ENCODE measurements at places on chromosomes 11 and 22.

DNA sequence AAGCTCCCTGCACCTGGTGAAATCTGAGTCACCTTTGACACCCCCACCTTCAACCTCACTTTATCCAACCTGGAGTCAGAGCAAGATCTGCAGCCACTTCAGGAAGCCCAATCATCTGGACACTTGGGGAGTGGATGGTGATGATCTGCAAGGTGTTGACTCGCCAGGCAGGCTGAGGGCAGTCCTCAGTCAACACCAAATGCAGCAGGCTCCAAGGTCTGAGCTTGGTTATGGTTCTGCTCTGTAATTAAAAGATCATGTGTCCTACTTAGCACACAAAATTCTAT, 446.9 kb downstream of the BRD1 start:
- DNase-seq: no peak

- no peak for DNase-seq
Measured at GRCh38 chr11:44817207-44817949, 90.6 kb downstream of the TSPAN18 start.

- no peak for DNase-seq
Measured at GRCh38 chr11:110366291-110366690, 63.5 kb upstream of the FDX1 start.

- DNase-seq: no peak
Measured at GRCh38 chr11:474914-475506, 24.9 kb downstream of the PTDSS2 start.

DNA sequence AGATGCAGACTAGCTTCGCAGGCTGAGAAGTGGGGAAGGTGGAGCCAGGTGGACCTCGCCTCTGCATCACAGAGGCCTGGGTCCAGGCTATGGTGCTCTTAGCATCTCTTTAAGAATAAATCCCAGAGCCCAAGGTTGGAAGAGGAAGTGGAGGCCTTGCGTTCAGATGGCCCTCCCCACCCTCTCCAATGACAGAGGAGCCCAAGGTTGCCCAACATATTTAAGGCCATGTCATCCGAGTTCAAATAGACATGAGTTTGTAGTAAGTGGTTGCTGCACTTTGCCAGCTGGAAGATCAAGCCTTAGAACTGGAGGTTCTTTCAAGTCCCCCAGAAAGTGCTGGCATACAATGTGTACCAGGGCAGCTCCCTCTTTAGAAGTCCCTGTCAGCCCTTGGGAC, 47.1 kb upstream of the HORMAD2 start:
- DNase-seq: no peak

DNA sequence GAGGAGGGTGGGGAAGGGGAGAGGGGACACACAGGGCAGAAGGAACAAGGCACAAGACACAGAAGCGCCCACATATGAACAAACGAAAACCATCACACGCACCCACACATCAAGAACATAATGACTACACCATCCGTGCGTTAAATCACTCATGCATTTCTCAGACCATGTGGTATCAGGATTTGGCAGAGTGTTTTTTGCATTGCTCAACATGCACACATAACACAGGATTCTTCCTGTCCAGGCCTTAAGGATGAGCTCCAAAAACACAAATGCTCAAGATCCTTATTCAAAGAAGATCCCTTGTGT, 309.5 kb downstream of the CADM1 start:
- no peak for DNase-seq

DNA sequence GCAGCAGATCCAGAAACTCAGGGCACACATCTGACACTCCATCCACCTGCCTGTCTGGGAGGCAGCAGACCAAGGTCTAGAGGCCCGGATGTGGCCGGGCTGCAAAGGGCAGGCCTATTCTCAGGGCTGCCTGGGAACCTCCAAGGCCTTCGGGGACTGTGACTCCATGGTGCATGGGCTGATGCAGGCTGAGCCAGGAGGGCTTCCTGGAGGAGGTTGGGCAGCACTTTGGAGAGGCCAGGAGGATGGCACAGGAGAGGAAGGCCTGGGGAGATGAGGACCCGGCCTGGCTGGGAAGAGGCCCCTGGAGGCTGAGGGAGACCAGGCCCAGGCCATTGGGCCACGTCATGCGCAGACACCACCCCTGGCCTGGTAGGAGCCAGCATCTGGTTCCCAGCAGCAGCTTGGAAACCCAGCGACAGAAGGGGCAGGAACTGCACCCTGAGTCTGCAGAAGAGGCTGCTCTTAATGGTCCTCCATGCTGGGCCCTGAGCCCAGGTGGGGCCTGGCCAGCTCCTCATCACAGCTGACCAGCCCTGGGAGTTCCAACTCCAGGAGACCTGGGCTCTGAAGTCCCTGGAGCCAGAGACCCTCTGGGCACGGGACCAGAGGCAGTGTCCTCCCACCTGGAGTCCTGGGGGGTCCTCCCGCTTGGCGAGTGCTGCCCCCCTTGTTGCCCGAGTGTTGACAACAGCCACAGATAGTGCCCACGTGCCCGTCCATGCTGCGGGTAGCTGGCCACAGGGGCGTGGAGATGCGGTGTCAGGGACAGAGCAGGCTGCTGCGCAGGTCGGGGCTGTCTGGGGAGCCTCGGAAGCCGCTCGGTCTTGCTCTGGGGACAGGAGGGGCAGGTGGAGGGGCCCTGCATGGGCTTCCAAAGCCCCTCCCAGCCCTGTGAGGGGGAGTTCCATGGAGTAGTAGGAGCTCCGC, 5.5 kb downstream of the PHLDA2 start:
- DNase-seq: no peak

DNA sequence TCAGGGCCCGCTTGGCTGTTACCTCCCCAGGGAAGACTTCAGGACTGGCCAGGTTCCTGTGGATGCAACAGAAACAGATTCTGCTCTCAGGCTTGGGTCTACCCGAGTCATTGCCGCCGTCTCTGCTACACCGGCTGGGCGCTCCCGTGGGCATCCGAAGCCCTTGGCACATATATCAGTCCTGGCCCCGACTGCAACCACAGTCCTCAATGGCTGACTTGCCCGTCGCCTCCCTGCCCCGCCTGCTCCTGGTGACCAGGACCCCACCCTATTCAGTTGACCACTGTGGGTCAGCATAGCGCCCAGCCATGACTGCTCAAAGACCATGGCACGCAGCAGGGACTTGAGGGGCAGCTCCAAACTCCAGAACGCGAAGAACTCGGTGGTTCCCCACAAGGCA, 64.7 kb upstream of the SLC22A12 start:
- no peak for DNase-seq

- no peak for DNase-seq
Measured at GRCh38 chr11:128022007-128022368, 565.4 kb downstream of the ETS1 start.

- peak; percentile 82 for DNase-seq
Measured at GRCh38 chr22:50185375-50186087, at the start of gene TRABD. Gene TRABD, plus strand, starts transcription at chr22:50185913. Its CDS starts 7,148 bp downstream, at chr22:50193061.
